NCI-H1105 (cell line): ENCODE measurements at places on chromosomes 4 and X.
A peak's percentile ranks its signal among the peaks of the same experiment; 100 is the strongest.

GRCh38 chr4:4800646-4801408, 58.6 kb upstream of the MSX1 start:
- DNase-seq, result no peak

GRCh38 chr4:125104616-125105015, 210.1 kb upstream of the FAT4 start:
- DNase-seq, result no peak

DNA sequence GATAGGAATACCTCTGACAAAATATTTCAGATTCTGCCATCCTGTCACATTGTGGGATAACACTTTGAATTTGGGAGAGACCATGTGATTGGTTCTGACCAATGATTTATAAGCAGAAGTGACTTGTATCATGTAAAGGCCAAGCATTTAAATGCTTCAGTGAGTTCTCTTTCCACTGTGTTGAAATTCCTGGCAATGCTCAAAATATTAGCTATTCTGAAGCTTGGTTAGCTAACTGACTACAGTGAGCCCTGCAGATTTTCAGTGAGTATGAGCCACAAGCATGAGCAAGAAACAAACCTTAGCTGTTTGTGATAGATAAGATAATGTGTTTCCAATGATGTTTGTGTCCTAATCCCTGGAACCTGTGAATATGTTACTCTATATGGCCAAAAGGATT, 562.8 kb upstream of the AADAT start:
- DNase-seq, result no peak

GRCh38 chr4:91601401-91601800, 702.4 kb upstream of the GRID2 start:
- no peak for DNase-seq

GRCh38 chrX:132769609-132770008, 188.8 kb downstream of the HS6ST2 start:
- no peak for DNase-seq

DNA sequence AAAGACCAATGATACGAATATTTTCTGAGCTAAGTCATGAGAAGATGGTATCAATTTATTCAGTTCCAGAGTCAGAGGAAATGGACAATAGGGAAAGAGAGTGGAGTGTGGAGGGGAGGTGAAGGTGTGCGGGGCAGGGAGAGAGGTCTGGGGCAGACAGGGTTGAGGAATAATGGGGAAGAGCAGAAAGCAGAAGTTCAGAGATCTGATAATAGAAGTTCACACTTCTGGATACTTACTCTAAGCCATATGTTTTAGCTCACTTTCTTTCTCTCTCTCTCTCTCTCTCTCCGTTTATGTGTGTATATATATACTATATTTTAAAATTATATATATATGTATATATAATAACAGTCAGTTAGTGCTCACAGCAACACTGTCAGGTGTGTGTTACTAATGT, 40.4 kb downstream of the FOXR2 start:
- no peak for DNase-seq

GRCh38 chrX:112678831-112679230, 907 bp downstream of the LHFPL1 start:
- DNase-seq, result no peak

- DNase-seq, result no peak
Observed at GRCh38 chr4:93759506-93759905, 69.0 kb upstream of the ATOH1 start.

GRCh38 chr4:55866973-55867574, 13.6 kb downstream of the EXOC1 start:
- peak; percentile 0 for DNase-seq

- DNase-seq, result peak; percentile 43
Observed at GRCh38 chr4:77849278-77849965, 13.2 kb upstream of the MRPL1 start.

GRCh38 chr4:85783900-85784299, 308.9 kb downstream of the ARHGAP24 start:
- no peak for DNase-seq

DNA sequence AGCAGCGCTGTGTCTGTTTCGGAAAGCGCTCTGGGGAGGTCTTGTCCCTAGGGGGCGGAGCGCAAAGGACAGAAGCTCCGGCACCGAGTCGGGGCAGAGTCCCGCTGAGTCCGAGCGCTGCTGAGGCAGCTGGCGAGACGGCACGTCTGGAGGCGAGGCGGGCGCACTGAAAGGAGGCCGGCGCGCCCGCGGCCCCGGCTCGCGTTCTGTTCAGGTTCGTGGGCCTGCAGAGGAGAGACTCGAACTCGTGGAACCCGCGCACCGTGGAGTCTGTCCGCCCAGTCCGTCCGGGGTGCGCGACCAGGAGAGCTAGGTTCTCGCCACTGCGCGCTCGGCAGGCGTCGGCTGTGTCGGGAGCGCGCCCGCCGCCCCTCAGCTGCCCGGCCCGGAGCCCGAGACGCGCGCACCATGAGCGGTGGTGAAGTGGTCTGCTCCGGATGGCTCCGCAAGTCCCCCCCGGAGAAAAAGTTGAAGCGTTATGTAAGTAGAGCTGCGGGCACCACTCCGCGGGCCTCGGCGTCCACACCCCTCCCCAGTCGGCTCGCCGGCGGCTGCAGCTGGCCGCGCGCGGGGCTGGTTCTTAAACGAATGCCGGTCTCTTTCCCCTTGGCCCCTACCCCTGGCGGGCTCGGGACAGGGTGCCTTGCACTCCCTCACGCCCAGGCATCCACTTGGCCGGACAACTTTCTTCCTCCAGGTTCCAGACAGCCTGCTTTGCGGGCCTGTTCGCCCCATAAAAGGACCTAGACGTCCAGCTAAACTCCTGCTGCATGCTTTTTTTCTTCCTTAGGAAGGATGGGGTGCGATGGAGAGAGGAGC, at the start of gene GAB1:
Gene GAB1 (plus strand): TSS at position 96 of the 819 bp plus-strand sequence. CDS start 313 bp downstream, at position 409.
- DNase-seq, result peak; percentile 12

- DNase-seq, result no peak
Observed at GRCh38 chr4:102601586-102602227, 100.5 kb downstream of the NFKB1 start.
